8988T (cell line): ENCODE measurements at places on chromosomes 5 and 9.

DNA sequence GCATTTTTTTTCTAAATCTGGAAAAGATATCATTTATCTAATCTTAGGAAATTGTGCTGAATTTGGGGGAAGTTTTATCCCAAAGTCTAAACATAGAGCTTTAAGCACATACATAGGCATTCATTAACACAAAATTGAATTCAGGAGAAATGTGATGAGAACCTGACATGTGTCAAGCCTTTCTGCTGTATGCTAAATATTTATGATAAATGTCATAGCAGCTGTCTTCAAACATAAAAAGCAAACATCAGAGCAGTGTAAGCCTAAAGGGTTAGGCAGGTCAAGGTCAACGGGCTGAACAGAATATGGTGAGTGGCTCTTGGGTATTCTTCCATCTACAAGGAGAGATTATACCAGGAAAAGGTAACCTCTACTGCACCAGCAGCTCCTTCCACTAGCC is 737.2 kb upstream of the ZNF608 start:
- DNase-seq: no peak

- DNase-seq: no peak
Observed at GRCh38 chr5:165187815-165188214, 1682.4 kb downstream of the MAT2B start.

DNA sequence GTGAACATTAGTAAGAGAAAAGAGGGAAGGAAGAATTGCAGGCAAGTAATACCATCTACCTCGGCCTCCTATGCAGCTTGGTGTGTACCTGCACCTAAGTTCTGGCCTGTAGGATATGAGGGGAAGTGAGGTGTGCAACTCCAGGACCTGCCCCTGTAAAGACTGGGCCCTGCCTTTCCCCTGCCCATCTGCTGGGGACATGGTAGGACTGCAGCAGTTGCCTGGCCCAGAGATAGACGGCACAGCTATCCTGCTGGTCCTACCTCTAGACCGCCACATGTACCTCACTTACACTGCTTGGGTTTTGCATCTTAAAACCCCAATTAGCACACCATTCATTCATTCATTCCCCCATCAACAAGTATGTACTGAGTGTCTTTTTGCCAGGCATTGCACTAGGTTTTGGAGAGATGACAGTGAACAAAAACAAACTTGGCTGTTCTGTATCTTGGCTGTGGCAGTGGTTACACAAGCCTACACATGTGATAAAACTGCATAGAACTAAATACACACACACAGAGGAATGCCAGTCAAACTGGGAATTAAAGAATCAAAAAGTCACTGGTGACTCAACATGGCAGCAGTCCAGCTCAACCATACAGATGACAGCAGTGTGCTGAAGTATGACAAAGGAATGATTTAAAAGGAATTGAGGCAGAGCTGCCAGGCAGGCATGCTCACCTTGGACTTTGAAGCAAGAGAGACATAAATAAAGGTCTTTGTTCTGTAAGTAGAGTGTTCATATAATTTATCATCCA is 23.3 kb upstream of the MGAT1 start:
- no peak for DNase-seq

DNA sequence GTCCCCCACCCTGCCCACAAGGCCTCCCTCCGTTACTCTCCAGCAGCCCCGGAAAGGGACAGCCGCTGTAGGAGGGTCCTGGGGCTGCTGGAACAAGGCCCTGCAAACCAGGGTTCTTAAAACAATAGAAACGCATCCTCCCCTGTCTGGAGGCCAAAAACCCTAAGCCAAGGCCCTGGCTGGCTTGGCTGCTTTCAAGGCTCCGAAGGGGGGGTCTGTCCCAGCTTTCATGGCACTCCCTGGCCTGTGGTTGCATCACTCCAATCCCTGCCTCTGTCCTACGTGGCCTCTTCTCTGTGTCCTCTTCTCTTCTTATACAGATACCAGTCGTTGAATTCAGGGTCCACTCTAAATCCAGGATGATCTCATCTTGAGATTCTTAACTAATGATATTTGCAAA is 7.4 kb upstream of the UBAC1 start:
- DNase-seq: no peak

DNA sequence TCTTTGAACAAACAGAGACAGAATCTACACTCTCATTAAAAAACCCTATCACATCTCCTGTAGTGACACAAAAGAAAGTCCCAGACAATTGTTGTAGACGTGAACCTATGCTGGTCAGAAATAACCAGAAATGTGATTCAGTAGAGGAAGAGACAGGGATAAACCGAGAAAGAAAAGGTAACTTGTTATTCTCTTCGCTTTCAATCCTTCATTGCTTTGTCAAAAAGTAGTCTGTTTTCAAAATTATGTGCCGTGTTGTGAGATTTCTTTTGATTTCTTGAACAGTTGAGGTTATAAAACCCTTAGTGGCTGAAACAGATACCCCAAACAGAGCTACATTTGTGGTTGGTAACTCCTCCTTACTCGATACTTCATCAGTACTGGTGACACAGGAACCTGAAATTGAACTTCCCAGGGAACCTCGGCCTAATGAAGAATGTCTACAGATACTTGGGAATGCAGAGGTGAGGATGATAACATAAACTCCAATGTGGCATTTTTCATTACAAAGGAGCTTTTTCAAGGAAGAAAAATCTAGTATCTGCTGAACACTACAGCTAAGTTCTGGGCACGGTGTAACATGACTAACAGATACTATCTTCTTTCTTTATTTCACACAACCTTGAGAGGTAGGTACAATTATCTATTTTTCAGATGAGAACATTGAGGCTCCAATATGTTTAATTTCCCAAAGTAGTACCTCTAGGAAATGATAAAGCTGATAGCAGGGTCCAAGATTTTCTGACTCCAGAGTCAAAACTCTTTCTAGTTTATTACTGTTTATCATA is 14.3 kb downstream of the HMGCR start:
- DNase-seq: no peak
